ENCODE measurements at places on chromosomes 1 and 21.

DNA sequence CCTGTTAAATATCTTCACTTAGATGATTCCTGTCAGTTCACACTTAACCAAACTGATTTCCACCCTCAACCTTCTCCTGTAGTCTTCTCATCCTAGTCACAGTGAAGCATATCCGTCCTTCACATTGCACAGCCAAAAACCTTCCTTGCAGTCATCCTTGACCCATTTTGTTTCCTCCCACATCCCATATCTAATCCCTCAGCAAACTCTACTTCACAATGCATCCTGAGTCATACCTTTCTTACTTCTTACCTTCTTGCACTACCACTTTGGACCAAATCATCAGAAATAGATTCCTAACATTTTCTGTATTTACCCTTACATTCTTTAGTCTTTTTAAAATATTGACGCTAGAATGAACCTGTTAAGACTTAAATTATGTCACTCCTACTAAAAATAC, 86.9 kb downstream of the OLFML2B start:
- DNase-seq: no peak

DNA sequence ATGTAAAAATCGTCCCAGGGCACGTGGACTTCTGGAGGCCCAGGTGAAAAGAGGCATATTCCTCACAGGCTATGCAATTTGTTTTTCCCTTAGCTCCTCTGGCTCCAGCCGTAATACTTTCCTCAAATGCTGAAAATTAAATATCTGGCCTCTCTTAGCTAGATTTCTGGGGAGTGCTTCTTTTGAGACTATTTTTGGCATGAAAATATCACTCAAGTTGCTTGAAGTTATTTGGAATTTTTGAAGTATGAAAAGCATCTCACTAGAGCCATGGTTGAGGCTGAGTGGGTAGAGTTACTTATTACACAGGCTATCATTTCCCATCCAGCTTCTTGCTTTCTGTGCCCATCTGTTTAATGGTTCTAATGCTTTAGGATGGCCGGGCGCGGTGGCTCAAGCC, 59.7 kb downstream of the MYOM3 start:
- no peak for DNase-seq

DNA sequence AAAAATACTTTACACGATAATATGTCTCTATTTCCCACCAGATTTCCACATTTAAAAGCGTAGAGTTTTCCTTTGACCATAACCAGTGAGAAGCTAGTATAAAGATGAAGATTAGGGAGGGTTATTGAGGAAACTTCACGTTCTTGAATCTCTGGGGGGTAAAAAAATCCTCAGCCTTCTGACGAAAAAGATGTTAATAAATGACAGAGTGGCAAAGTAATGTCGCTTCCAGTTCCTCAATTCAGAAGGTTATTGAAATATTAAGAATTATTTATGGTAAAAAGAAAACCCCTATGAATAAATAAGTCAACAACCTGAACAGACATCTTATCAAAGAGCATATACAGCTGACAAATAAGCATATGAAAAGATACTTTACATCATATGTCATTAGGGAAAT, 241.0 kb downstream of the GPATCH2 start:
- no peak for DNase-seq

DNA sequence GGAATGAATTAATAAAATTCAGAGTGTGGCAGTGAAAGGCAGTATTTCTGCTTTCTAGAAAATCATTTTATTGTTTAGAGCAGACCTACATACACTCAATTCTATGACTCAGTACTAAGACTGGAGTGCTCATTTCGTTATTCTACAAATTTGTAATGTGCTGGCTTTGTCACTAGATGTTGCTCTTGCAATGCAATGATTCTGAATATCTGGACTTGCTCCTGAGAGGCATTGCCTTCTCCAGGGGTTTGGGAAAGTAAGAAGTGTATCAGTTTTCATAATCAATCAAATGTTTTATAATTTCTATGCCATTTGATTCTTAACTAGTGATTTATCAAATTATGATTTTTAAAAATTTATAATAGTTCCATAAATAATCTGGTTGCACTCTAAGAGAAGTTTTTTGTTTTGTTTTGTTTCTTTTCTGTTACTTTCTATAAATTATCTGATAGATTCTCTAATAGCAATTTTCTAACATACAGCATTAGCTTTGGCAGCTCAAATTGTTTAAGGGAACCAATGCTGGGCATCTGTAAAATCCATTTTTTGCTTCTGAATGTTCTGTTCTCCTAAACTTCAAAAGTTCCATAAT, 280.5 kb upstream of the SGIP1 start:
- no peak for DNase-seq

DNA sequence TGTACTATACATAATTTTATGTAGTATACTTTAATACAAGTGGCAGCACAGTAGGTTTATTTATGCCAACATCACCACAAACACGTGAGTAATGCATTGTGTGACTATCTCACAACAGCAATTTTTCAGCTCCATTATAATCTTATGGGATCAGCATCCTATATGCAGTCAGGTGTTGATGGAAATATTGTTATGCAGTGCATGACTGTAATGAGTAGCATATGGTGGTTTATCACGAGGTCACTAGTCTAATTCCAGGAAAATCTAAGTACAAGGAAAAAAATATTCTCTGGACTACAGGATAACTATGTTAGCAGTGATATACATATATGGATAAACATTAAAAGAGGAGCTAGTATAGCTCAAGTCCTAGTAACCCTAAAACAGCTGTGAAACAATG, 69.0 kb downstream of the ATP1B1 start:
- DNase-seq: no peak

DNA sequence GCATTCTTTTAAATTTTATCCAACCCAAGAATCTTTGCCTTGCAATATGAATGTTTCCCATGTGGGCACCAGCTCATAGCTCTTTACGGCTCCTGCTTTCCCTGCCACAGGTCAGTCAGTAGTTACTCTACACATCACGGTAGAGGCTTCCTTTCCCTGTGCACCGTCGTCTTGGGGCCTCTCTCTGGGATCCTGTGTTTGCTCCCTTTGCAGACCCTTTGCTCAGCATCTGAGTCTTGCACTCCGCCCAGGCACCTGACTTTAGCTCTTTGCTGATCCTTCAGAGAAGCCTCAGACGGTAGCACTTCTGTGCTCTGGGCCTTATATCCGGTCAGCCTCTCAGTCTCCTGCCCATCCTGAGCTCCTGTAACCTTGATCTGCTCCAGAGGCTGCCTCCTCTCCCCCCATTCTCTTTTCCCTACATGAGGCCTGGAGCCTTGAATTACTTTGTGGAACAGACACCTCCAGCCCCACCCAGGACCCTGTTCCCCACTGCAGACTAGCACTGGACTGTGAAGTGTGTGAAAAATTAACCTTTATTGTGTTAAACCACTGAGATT, 183.5 kb upstream of the HMGB4 start:
- no peak for DNase-seq

- DNase-seq: no peak
Observed at GRCh38 chr1:234908571-234908970, 220.1 kb downstream of the TOMM20 start.

- no peak for DNase-seq
Observed at GRCh38 chr1:108679586-108680213, 12.4 kb upstream of the PRPF38B start.

DNA sequence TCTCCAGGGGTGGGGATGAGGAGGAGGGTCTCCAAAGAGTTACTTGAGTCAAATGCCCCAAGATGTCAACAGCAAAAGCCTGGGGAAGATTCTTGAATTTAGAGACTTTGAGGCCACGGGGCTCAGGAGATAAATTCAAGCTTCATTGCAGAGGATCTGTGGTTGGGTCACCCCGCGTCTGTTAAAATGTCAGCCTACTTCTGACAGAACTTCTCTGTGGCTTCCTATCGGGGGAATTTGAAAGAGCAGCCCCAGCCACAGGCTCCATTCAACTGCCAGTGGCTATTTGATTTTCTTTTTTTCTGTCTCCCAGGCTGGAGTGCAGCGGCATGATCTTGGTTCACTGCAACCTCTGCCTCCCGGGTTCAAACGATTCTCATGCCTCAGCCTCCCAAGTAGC, 62.5 kb upstream of the EFHD2 start:
- no peak for DNase-seq

DNA sequence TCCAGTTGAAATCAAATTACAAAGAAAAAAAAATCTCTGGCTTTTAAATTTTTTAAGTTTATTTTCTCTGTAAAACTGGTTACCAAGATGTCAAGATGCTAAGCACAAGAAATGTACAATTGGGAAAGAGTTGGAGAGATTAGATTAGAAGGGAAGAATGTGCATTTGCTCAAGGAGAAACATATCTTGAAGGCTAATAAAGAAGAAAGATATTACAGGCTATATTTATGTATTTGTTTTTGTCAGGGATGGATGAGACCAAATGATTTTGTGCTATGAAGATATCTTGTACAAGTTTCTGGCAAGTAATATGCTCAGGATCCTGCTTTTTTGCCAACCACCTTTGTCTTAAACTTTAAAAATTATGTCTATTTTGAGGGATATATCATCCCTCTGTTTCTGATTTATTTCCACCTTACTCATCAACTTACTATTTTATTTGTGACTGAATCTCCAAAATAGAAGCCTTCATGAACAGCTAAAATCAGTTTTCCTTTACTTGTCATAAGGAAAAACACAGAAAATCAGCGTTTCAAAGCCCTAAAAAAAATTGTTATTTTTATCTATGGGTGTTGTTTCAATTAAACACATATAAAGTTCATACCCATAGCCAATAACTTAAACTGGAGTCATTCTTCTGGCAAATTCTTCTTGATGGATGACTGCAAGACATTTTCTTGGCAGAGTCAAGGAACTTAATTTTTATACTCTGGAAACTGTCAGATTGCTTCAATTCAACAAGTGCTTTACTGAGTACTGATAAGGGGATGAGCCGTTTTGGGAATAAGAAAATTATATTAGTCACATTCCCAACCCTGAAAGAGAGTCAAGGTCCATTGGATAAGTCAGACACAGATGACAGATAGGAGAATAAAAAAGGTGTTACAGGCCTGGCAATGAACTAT, 141.8 kb downstream of the CTH start:
- DNase-seq: no peak

DNA sequence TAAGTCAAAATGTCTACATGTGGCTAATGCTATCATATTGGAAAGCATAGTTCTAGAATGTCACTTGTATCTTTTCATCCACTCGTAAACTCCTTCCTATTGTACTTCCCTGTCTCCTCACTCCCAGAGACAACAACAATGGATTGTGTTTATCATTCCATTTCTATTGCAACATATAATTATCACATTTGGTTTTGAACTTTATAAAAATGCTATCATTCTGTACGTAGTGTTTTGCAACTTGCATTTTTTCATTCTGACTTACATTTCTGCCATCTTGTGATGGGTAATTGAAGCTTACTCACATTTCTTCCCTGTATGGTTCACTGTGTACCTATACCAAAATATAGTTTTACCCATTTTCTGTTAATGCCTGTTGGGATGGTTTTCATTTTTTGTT, 14.5 kb upstream of the CSF3R start:
- no peak for DNase-seq

DNA sequence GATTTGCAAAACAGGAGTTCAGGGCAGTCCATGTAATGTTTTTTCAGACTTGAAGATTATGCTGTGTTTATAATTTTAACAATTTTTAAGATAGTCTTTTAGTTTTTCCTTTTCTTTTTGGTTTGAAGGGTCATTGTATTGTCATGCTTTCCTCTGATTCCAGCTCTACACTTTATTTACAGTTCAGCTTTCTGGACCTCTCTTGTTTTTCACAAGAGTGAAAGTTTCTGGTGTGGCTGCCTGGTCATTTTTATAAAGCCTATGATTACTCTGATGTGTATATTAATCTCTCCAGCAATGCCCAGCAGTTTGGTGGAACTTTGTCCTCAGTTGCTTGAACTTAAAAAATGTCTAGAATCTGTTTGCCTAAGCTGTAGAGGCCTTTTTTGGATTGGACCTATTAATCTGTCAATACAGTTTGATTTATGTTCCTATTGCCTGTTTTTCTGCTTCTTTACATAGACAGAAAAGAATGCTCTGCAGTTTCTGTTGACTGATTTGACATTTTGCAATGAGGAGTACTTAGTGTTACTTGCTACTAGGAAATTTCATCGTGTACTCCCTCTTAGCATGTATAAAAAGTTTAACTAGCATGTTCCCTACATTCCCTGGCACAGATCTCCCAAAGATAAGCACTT, 52.2 kb downstream of the XCL2 start:
- DNase-seq: no peak

DNA sequence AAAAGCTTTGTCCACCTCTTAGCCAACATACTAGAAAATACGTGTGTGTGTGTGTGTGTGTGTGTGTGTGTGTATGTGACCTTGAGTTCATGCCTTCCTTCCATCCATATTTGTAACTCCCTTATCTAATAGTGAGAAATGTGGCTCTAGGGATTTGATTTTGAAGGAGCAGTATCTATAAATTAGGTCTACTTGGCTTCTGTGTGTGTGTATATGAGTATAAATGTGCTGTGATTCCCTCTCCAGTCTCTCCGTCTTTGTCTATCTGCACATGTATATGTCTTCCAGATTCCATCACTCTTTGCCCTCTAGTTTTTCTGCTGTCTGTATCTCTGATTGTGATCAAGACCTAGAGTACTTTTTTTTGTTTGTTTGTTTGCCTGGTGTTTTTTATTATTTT, 11.9 kb upstream of the NBL1 start:
- DNase-seq: no peak

GRCh38 chr1:51519048-51519864, at the start of gene EPS15:
EPS15 (minus strand) TSS chr1:51519266; CDS start chr1:51519231, 35 bp downstream.
- DNase-seq: peak; percentile 73

- DNase-seq: no peak
Observed at GRCh38 chr1:169931795-169932231, 38.1 kb upstream of the SCYL3 start.

DNA sequence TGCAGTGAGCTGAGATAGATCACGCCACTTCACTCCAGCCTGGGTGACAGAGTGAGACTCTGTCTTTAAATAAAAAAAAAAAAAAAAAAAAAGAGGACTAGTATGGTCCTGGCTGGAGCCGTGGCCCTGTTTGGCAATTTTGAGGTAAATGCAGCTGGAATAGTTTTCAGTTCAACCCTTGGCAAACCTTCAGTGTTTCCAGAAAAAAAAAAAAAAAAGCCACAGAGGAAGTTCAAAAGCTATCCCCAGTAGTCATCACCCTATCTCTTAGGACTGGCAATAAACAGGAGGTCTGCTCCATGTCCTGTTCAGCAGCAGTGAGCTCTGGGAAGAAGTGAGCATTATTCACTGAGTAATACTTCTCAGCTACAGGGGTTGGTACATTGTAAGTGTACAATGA, 56.8 kb upstream of the ERRFI1 start:
- no peak for DNase-seq

GRCh38 chr1:239260842-239261241, 125.5 kb upstream of the CHRM3 start:
- DNase-seq: no peak

GRCh38 chr1:170568197-170568596, 36.2 kb downstream of the GORAB start:
- no peak for DNase-seq

- peak; percentile 38 for DNase-seq
Observed at GRCh38 chr1:28580722-28581530, 11.1 kb upstream of the RAB42 start.

DNA sequence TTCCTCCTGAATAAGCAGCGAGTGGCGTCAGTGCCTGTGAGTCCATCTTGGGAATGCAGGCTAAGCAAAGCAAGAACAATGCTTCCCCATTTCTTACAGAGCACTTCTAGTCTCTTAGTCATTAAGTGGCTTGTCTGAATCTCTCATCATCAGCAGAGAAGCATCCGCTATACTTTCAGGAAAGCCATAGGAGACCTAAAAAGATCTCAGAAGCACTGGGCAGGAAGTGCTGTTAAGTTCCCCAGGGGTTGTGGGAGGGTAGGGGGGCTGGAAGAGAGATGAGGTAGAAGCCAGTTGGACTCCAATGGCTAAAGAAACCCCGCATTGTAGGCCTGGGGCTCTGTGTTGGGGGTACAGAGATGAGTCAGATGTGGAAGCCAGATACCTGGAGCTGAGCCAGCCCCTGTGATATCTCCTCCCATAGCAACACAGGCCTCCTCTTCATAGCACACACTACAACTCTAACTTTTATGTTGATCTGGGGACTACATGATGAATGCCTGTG, 44.9 kb downstream of the SYT6 start:
- DNase-seq: no peak
